ENCODE measurements at places on chromosomes 13 and 19.

- DNase-seq = no peak
Observed at GRCh38 chr13:20049558-20050473, 91.3 kb downstream of the ZMYM2 start.

- DNase-seq = no peak
Observed at GRCh38 chr13:79851318-79851717, 370.4 kb downstream of the NDFIP2 start.

GRCh38 chr19:1295169-1296012 lies 9.7 kb downstream of the EFNA2 start:
- no peak for DNase-seq

DNA sequence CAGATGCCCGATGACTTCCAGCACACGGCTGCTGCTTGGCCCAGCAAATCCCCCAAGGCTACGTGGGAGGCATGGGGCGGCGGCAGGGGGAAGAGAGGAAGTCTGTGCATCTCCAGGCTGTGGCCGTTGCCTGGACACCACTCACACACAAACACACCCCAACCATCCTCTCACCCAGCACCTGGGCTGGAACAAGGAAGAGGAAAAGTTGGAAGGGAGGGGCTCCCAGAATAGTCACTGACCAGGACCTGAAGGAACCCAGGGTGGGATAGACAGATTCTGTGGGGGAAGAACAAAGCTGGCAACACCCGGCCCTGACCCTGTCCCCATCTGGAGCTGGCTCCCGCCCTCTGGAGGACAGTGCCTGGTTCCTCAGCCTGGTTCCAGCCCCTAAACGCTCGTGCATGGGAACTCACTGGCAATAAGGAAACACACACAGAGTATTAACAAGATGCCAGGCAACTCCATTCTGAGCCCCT lies 11.2 kb downstream of the PPP6R1 start:
- DNase-seq = no peak

DNA sequence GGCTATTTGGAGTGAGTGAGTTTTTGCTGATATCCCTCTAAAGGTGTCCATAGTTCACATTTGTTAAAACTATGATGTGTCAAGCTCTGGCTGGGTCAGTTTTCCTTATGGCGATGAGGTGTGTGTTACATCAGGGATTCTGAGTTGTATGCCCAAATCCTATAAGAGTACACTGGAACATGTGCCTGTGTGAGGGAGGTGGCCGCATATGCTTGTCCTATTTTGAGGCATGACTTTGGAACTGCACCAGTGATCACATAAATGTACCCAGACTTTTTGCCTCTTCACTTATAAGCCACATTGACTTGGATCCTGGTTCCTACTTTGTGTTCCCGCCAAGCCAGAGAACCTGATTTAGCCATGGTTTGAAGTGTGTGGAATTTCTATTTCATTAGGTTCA lies 140.3 kb upstream of the RXFP2 start:
- DNase-seq = no peak

DNA sequence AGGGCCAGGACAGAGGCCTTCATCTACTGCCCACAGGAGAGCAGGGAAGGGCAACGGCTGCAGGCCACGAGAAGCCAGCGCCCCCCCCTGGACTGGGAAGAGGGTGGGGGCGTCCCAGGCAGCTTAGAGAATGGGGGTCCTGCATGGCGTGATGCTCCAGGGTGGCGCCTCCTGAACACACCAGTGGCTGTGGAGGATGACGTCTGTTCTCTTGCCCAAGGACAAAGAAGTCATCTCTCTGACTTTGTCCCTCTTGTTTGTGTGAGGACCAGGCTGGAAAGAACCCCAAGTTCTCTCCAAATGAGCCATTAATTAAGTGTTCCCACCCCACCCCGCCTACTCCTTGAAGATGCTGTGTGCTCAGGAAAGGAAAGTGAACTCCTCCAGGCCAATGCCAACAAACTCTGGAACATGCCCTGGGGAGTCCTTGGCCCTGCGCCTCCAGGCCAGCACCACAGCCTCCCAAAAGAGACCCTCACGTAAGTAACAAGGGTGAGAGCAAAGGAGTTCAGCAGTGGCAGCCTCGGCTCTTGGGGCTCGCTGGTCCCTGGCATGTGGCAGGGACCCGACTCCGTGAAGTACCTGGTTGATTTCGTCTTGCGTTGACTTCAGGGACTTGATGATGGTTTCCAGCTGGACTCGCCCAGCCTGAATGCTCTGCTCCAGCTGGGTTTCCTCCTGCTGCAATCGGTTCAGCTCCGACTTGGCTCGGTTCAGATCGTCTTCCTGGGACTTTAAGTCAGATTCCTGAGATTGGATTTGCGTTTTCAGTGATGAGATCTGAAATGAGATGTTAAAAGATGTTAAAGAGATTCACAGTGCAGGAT lies 68.4 kb downstream of the EPS15L1 start:
- no peak for DNase-seq

- no peak for DNase-seq
Observed at GRCh38 chr19:50362656-50363424, 2.6 kb downstream of the NAPSA start.

DNA sequence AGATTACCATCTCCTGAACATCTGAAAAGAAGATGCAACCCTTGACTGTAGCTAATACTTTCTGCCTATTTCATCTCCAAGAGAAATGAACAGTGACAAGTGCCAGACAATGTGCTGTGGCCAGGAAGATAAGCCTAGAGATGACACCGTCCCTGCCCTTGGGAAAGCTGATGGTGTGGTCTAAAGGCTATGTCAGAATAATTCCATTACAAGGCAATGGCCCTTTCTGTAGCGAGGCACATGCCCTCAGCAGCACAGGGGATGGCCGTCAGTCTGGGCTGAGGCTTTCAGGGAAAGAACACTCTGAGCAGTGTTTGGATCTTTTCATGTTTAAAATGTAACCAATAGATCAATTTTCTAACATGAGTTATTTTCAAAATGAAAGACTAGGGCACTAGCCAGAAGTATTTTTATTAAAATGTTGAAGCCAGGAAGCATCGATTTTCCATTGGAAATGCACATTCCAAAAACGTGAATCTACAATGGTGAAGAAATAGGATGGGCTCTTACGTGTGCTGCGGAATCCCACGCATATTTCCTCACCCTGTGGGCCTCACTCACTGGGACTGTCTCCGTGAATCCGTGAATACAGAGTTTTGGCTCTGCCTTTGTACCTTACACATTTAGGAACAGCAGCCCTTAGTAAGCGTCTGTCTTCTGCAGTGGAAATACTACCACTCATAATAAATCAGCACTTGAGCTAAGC lies 22.0 kb downstream of the COL4A1 start:
- no peak for DNase-seq
